Glutamatergic neuron (in vitro differentiated cells): ENCODE measurements at places on chromosomes 5 and 9. TPM values are rescaled to one million over a fixed set of nuclear protein-coding genes. Genes with fewer than 3 reads are reported as not detected.

GRCh38 chr5:104344809-104345208, 782.2 kb upstream of the NUDT12 start:
- DNase-seq, result no peak
- H3K4me3 ChIP-seq, result no peak overlapping the region
- no peaks in the 10 kb centered on the region for H3K27me3 ChIP-seq
- H3K36me3 ChIP-seq, result no peaks in the 10 kb centered on the region

- peak within 1 kb of the TSS; percentile 100 for H3K4me3 ChIP-seq
- H3K36me3 ChIP-seq, result no peaks in the 10 kb centered on the region
- H3K27ac ChIP-seq, result peak within 1 kb of the TSS; percentile 48
- H3K27me3 ChIP-seq, result peaks cover 2% of the 10 kb centered on the region
These were observed at the start of gene ZNF169 for GRCh38 chr9:94259077-94259862. Gene ZNF169 (plus strand): TSS chr9:94259298. CDS start chr9:94278813, 19,515 bp downstream.

DNA sequence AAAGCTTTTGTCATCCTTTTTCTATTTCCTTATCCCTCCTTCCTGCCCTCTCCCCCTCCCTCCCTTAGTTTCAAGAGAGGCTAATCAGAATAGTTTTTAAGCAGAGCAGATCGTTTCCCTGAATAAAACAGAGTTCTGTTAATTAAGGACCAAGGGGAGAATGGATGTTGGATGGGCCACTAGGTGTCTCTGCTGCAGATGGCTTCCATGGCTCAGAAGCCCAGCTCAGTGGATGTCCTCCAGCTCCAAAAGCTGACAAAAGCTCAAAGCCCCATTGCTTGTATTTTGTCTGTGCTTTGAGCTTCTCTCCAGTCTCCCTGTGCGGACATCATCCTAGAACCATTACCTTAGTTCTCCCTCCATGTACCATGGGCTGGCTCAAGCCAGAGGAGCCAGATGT, 21.0 kb upstream of the NPR3 start:
- DNase-seq, result no peak
- H3K36me3 ChIP-seq, result no peaks in the 10 kb centered on the region
- H3K4me1 ChIP-seq, result no peaks in the 10 kb centered on the region
- H3K27me3 ChIP-seq, result no peaks in the 10 kb centered on the region

DNA sequence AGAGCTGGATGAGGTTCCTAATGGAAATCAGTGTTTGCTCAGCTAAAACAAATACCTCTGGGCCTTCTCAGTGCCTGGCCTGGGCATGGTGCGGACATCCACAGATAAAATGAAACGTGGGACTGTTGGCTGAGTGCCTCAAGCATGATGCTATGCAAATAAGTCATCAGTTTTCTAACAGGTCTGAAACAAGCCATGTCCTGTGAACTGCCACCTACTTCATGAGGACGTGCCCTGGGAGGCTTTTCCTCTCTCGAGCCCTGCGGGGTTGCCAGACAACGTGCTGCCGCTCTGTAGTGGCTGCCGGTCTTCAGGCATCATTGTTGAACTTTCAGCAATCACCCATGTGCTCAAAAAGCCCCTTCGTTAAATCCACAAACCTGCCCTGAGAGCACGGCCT, 240.4 kb upstream of the IRX2 start:
- H3K4me1 ChIP-seq, result peaks cover 11% of the 10 kb centered on the region
- peaks cover 3% of the 10 kb centered on the region for H3K27me3 ChIP-seq
- H3K4me3 ChIP-seq, result no peak overlapping the region
- no peaks in the 10 kb centered on the region for H3K36me3 ChIP-seq
- DNase-seq, result no peak

- H3K4me3 ChIP-seq, result no peak overlapping the region
- DNase-seq, result no peak
- no peaks in the 10 kb centered on the region for H3K4me1 ChIP-seq
- H3K27me3 ChIP-seq, result no peaks in the 10 kb centered on the region
- no peaks in the 10 kb centered on the region for H3K36me3 ChIP-seq
These were observed 10.4 kb upstream of the SLC30A5 start for GRCh38 chr5:69083412-69083811.

DNA sequence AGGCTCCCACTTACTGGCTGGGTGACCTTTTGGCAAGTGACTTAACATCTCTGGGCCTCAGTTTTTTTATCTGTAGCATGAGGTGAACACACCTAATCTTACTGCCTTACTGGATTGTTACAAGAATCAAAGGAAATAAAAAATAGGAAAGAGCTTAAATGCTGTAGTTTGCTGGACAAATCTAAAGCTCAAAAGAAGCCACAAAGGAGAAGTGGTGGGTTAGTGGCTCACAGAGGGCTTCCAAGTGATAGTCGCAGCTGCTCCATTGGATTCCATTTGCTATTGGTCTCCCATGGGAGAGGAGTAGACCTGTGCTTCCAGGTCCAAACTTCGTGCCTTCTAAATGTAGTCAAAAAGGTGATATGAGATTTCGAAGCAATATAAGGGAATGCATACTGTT, 123.6 kb downstream of the SEMA6A start:
- peak overlapping the region; percentile 39 for H3K4me3 ChIP-seq
- peak overlapping the region; percentile 45 for H3K27ac ChIP-seq
- DNase-seq, result no peak
- peaks cover 7% of the 10 kb centered on the region for H3K36me3 ChIP-seq
- peaks cover 66% of the 10 kb centered on the region for H3K4me1 ChIP-seq

DNA sequence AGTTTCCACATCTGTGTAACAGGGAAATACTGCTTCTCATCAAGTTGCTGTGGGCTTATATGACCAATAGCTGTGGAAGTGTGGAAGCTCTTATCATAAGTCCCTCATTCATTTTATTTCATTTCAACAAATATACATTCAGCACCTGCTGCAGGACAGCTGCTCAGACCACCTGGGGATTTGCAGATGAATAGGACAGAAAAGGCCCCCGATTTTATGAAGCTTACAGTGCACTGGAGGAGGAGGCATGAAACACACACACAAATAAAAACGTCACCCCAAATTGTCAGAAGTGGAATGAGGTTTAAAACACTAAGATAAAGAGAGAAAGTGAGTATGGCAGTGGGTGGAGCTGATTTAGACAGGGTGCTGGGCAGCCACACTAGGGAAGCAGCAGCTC, 107.2 kb downstream of the DRD1 start:
- H3K36me3 ChIP-seq, result no peaks in the 10 kb centered on the region
- no peak overlapping the region for H3K4me3 ChIP-seq
- no peak for DNase-seq
- H3K4me1 ChIP-seq, result no peaks in the 10 kb centered on the region

DNA sequence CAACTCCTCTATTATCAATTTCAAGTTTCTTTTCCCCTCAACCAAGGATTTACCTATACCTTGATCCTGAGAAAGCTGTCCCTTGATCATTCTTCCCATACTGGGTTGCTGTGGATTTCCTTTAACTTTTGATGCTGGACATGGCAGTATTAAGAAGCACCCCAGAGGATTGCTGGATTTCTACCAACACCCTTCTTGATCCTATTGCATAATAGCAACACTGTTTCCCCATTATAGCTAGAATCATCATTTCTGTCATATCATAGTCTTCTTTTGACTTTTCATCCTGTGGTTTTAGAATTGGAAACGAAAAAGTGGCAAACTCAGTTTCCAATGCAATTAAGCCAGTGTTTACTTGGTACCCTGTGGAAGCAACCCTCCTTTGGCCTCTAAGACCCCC, 154.9 kb downstream of the ARRDC3 start:
- no peak overlapping the region for H3K27ac ChIP-seq
- no peaks in the 10 kb centered on the region for H3K4me1 ChIP-seq
- H3K27me3 ChIP-seq, result no peaks in the 10 kb centered on the region
- H3K4me3 ChIP-seq, result no peak overlapping the region
- DNase-seq, result no peak

DNA sequence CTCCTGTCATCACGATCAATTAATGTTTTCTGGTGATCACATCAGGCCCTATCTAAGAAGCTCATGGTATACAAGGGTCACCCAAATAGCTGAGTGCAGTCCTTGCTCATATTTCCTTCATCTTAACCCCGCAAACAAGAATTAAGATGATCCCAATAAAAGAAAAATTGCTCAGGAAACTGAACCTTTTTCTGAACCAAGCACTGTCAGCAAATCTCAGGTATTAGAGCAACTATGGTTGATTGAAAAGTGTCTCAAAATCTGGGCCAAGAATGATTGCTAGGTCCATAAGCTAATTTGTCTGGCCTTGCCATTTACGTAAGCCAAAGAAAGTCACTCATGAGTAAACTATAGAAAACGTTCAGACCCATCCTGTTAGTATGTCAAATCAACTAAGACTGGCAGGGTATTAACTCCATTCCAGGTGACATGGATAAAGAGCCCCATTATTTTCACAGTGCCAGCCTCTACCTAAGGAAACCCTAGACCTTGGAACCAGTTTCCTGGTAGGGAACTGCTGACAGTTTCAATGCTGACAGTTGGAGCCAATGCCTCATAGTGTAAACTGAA, 209.3 kb downstream of the DEPDC1B start:
- H3K27me3 ChIP-seq, result no peaks in the 10 kb centered on the region
- DNase-seq, result no peak
- H3K4me3 ChIP-seq, result no peak overlapping the region
- no peak overlapping the region for H3K27ac ChIP-seq
- H3K4me1 ChIP-seq, result no peaks in the 10 kb centered on the region

- DNase-seq, result no peak
- H3K36me3 ChIP-seq, result peaks cover 4% of the 10 kb centered on the region
- no peak overlapping the region for H3K27ac ChIP-seq
- peaks cover 6% of the 10 kb centered on the region for H3K27me3 ChIP-seq
These were observed 37.4 kb downstream of the UNC5A start for GRCh38 chr5:176847726-176848290.

PNPLA7 gene
- total RNA-seq, result 6.7 TPM

FOXD4L4 gene
- 0.20 TPM for total RNA-seq

NOL6 gene
- 25.6 TPM for total RNA-seq

ACOT12 gene
- not detected for total RNA-seq

CNTNAP3B gene
- total RNA-seq, result 10.1 TPM

BRIX1 gene
- total RNA-seq, result 19.0 TPM

SPRY4 gene
- total RNA-seq, result 12.5 TPM

TRAF2 gene
- total RNA-seq, result 27.3 TPM
